ENCODE measurements at places on chromosomes 7 and 10.

GRCh38 chr7:151286148-151286547 is 37.7 kb upstream of the SMARCD3 start:
- no peak for DNase-seq

GRCh38 chr10:111076191-111076681 is 593 bp upstream of the ADRA2A start:
- peak; percentile 8 for DNase-seq

DNA sequence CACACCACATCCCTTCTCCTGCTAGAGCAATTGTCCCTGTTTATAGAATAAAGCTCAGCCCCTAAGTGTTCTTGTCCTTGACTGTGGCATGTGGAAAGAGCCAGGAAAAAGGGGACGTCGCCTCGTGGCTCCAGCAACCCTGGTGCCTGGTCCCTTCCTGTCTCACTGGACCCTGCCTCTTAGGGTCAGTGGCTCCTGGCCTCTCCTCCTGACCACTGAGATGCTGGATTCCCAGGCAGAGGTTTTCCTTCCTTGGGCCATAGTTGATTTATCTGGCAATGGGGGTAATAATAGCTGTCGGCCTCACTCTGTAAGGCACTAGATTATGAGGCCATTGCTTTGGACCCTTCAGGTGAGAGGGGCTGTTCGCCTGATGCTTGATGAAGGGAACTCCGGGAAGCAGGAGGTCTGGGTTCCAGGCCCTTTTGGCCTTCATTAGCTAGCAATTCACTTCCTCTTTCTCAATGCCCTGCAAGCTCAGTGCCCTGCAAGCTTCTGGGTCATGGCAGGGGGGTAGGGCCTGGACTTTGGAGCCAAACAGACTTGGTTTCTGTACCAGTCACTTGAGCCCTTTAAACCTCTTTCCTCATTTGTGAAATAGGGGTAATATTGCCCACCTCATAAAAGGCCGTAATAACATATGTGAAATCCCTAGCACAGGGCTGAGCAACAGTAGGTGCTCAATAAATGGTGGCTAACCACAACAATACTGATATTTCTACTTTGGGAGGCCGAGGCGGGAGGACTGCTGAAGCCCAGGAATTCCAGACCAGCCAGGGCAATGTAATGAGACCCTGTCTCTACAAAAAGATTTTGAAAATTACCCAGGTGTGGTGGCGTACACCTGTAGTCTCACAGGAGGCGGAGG is 1.1 kb downstream of the ASL start:
- DNase-seq = no peak

- peak; percentile 10 for DNase-seq
Measured at GRCh38 chr10:35780970-35781642, 139.0 kb upstream of the FZD8 start.

DNA sequence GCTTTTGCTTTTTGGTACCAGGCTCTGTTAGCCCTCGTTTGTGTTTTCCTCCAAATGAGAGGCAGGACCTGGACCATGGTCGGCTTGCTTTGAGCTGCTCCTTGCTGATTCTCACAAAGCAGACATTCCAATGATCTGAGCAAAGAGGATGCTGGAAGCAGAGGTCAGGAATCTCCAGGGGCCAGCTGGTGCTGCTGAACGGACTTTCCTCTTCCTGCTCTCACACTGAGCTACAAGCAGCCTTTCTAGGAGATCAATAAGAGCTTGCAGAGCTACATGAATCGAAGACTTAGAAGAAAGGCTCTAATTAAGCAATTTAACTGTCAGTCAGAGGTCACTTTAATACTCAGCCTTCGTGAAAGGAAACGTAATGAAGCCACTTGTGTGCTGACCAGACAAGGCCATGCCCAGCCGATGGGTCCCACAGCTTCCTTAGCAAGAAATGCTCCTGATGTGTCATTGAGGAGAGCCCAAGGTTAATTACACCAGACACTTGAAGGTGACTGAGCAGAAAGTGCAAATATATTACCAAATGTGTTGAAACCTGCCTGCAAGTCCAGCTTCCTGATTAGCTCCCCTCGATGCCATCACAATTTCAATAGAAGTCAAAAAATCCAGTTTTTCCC is 151.3 kb upstream of the RSU1 start:
- no peak for DNase-seq

- no peak for DNase-seq
Measured at GRCh38 chr7:155746188-155746587, 66.1 kb downstream of the SHH start.

DNA sequence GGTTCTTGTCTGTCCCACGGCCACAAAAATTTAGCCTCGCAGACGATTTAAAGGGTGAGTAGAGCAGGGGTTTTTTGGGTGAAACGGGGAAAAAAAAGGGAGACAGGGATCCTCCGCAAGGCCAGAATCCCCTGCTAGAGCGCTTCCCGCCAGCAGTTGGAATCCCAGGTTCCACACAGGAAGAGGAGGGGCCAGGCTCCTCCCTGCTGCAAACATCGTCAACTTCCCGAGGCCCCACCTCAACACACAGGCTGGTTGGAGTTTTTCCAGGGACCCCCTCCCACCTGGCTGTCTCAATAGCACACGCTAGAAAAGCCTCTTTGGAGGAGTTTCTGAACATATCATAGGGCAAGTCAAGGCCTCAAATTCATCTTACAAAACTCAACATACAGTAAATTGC is 112.7 kb downstream of the MTERF1 start:
- DNase-seq = no peak

DNA sequence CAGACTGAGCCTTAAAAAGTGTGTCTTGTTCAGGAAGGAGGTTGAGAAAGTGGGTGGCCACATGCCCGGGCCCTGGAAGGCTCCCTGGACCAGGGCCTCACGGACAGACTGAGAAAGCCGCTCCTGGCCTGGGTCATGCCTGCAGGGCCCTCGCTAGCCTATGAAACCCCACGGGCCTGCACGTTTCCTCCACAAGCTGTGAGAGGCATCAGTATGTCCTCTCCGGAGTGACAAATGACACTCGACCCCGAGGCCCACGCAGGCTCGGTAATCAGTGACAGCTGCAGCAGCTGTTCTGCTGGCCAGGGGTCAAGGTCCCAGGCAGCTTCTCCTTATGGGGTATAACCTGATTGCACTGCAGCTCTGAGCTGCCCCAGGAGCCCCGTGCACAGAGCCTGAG is 47.6 kb downstream of the ASB13 start:
- DNase-seq = no peak

- DNase-seq = no peak
Measured at GRCh38 chr10:118939211-118940007, 90.1 kb upstream of the NANOS1 start.

DNA sequence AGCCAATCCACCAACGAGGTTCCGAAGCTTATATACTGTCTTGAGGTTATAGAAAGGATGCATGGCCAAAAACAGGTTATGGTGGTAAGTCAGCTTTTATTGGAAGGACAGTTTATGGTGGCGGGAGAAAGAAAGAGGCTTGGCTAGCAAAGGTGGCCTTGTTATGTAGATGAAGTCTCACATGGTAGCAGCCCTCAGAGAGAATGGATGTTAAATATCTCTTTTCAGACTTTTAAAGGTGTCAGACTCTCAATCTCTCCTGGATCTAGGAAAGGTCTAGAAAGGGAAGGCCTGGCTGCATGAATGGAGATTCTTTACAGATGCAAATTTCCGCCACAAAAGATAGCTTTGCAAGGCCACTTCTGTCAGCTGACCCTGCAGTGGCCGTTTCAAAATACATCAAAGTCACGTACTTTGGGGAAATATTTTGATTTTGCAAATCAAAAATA is 333.8 kb downstream of the GALNT17 start:
- DNase-seq = no peak

- no peak for DNase-seq
Measured at GRCh38 chr7:156842740-156843140, 50.2 kb downstream of the LMBR1 start.

GRCh38 chr10:82922046-82922445 is 1047.1 kb downstream of the NRG3 start:
- DNase-seq = no peak

- DNase-seq = peak; percentile 20
Measured at GRCh38 chr10:77571490-77571889, 66.1 kb downstream of the KCNMA1 start.

GRCh38 chr10:77359950-77360520 is 277.6 kb downstream of the KCNMA1 start:
- no peak for DNase-seq

- DNase-seq = no peak
Measured at GRCh38 chr10:33859319-33860022, 525.0 kb upstream of the NRP1 start.

- peak; percentile 43 for DNase-seq
Measured at GRCh38 chr10:91635401-91636400, 2.8 kb upstream of the PPP1R3C start.

- no peak for DNase-seq
Measured at GRCh38 chr10:61169294-61169693, 225.3 kb upstream of the RHOBTB1 start.

GRCh38 chr7:47406801-47407129 is 175.1 kb downstream of the TNS3 start:
- no peak for DNase-seq

- DNase-seq = no peak
Measured at GRCh38 chr7:75772081-75773077, at the start of gene CCL26. CCL26 (minus strand) TSS chr7:75772211; CDS start chr7:75772176, 35 bp downstream.

GRCh38 chr10:73209705-73210104 is 37.4 kb downstream of the DNAJC9 start:
- no peak for DNase-seq

- DNase-seq = no peak
Measured at GRCh38 chr7:24249266-24249665, 34.7 kb upstream of the NPY start.

- DNase-seq = no peak
Measured at GRCh38 chr10:51527522-51528219, 171.7 kb downstream of the CSTF2T start.

- no peak for DNase-seq
Measured at GRCh38 chr7:152333134-152333533, 102.7 kb downstream of the KMT2C start.

DNA sequence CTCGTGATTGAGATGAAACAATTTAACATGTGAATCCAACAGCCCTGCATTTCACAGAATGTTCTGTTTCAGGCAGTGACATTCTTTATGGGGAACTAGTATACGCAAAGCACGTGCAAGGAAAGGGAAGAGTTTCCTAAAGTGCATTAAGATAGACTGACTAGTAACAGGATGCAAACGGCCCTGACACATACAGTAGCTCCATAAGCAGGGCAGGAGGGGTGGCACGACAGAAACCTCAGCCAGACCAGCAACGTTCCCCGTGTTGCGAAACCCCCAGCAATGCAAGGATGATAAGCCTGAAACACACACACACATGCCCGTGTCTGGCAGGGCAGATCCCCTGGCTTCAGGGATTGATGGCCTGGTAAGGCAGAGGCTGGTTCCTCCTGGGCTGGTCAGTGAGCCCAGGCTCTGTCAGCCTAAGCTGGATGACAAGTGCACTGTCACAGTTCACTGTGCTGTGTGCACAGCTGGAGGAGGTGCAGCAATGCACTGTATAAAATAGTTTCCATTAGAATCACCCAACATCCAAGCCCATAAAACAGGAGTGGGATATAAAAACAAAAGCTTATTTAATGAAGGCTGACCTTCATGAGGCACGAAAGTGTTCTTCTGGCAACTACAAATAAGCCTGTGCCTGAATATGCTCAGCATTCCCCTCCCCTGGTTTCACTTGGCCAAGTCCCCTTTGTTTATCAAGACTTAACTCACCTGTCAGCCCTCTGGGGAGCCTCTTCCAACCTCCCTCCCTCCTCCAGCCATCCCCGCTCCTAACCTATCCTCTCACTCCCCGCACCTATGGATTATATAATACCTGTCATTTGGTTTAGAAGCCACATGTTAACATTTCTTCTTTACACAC is 88.8 kb downstream of the GSAP start:
- no peak for DNase-seq

GRCh38 chr7:140923358-140924006 is 1.2 kb downstream of the BRAF start:
- no peak for DNase-seq

DNA sequence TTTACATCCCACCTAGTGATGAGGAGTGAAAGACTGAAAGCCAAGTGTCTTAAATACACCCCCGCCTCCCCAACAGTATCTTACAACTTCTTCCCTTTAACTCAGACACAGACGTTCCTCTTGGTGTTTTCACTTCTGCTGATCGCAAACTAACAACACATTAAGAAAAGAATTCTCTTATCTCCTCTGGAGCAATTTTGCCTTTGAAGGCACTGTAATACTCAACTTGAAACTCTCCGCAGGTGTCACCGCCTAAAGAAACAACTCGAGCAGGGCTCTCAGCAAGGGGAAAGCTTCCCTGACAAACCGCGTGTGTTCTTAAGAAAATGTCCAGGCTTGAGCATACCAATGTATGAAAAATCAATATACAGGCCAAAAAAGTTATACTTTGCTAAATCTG is 452 bp downstream of the SEMA3C start:
- no peak for DNase-seq

DNA sequence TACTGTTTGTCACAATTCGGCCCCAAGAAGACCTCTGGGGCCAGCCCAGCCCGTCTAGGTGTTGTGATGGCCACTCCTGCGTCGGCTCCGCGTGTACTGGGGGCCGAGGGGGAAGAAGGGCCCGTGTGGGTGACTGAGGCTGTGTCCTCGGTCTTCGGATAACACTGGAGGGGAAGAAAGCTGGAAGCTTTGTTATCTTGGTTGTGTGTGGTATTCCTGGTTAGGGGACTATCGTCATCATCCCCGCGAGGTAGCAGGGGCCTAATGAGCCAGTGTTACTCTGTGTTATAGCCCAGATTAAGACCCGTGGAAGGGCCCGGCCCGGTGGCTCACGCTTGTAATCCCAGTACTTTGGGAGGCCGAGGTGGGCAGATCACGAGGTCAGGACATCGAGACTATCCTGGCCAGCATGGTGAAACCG is 854 bp downstream of the MTG1 start:
- DNase-seq = no peak

DNA sequence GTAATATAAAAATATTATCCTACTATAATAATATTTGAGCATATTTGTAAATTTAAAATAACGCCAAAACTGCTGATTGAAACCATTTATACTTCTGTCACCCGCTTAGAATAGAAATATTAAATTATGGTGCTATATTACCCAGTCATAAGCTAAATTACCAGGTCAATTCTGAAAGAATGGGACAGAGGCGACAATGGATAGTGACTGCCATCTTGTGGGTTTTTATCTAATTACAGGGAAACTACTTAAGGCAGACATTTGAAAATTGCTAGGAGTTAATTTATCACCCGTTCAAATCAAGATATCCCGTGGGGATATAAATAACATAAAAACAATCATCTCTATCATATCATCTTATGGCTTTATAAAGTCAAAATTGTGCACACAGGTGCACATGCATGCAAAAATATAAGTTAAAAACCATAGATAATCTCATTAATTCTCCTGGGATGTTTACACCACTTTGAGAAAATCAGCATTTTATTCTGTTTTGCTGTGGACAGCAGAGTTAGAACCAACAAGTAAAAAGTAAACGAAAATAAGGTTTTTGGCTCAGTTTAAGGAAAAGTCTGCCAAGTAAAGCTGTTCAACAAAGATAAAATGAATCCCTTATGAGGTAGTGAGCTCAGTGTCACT is 41.3 kb upstream of the HPSE2 start:
- no peak for DNase-seq

- no peak for DNase-seq
Measured at GRCh38 chr7:82726038-82726800, 282.6 kb upstream of the CACNA2D1 start.

- no peak for DNase-seq
Measured at GRCh38 chr7:26036092-26036491, 115.9 kb upstream of the NFE2L3 start.
